ENCODE measurements at places on chromosomes 7 and 10.

GRCh38 chr7:92747041-92747835 lies 89.1 kb downstream of the CDK6 start:
- no peak for DNase-seq

DNA sequence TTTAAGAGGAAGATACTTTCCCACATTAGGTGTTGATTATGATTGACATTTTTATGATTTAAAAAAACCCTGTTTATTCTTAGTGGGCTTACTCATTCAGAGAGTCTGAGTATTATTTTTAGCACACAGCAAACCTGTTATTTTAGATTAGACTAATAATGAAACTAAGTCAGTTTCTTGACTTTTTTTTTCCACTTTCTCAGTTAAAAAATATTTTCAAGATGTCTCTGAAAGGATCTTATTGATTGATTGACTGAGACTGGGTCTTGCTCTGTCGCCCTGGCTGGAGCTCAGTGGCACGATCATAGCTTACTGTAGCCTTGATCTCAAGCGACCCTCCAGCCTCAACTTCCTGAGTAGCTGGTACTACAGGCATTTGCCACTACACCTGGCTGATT lies 20.4 kb upstream of the INPP5F start:
- DNase-seq: no peak

- DNase-seq: peak; percentile 58
Measured at GRCh38 chr7:7565746-7566650, 686 bp upstream of the MIOS start.

- DNase-seq: no peak
Measured at GRCh38 chr7:21806388-21806787, 139.3 kb downstream of the CDCA7L start.

DNA sequence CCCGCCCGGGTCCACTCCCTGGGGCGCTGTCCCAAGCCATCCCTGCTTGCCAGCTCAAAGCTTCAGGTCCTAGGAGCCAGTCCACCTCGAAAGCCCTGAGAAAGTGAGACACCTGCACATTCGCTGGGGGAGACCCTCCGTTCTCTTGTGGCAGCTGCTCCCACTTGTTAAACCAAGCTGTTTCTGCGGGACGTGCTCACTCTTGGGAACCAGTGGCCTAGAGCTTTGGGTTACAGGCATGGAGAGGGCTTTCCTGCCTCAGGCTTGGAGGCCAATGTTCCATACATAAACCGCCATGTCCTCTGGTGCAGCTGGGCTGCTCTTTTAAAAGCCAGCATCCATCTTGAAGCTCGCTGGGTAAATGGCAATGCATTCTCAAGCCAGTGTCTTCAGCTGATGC lies 19.9 kb upstream of the TTYH3 start:
- no peak for DNase-seq

- DNase-seq: no peak
Measured at GRCh38 chr7:46059308-46060020, 138.4 kb upstream of the IGFBP3 start.

GRCh38 chr7:24757353-24758275 lies at the start of gene GSDME:
Gene GSDME (minus strand): TSS chr7:24757464. CDS start chr7:24749774, 7,690 bp downstream.
- DNase-seq: no peak

DNA sequence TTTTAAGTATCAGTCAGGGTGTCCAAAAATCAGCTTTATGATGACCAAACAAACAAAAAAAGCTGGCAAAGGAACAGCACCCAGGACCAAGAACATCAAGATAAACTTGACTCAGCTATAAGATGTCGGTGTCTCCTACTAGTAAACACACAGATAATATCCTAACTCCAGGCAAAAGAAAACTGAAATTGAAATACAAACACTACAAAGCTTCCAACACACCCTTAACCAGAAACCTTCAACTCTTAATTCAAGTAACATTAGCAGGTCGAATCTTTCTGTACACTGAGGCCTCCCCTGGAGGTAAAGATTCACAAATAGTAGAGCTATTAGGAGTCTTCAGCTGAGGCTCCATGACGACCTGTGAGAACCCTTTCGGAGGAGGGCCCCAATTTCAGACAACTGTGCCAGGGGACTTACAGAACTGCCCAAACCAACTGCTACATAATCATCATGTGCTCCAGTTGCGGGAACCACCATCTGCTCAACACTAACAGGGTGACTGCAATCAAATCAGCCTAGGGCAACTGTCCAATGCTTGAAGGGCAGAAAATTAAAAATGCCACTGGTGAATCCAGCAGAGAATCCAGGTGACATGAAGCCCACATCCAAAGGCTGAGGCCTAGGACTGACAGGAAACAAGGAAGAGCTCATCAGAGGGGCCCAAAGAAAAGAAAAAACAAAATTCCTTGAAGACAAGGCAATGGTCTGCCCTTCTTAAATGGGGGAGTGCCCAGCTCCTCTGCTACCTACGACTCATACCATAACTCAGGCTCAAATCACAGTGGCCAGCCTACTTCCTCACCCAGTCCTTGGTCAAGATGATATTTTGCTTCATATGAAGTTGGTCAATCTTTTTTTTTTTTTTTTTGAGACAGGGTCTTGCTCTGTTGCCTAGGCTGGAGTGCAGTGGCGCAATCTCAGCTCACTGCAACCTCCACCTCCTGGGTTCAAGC lies 20.0 kb downstream of the XPNPEP1 start:
- DNase-seq: no peak

GRCh38 chr7:5216931-5217330 lies 26.9 kb downstream of the WIPI2 start:
- DNase-seq: no peak

DNA sequence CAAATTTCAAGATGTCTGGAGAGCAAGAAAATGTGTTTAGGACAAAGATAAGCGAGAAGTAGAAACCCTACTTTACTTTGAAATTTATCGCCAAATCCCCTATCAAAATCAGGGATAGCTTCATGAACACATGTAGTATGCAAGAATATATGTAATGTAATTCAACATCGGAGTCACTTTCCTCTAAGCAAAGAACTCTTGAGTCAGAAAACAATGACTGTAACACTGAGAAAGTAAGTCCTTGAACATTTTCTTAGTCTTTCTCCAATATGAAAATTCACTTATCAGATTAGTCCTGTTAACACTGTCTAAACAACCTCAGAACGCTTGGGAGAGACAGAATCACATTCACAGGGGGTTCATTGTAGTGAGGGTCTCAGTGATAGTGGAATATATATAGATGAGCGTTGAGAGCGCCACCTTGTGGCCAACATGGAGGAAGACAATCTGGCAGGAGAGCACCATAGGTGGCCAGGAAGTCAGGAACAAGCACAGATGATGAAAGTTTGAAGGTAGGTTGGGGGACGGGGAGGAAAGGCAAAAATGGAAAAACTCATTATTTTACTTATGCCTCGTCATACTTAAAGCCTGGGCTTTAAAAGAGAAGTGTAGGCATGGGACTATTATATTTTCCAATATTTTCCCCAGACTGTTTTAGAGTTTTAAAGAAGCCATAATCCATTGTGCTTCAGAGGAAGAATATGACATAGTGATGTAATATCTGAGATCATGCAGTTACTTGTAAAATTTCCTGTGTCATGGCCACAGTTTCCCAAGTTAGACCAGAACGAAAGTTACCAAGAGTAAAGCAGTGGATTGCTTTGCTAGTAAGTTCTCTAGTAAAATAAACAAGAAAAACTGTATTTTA lies 115.5 kb upstream of the GNAI1 start:
- peak; percentile 66 for DNase-seq

DNA sequence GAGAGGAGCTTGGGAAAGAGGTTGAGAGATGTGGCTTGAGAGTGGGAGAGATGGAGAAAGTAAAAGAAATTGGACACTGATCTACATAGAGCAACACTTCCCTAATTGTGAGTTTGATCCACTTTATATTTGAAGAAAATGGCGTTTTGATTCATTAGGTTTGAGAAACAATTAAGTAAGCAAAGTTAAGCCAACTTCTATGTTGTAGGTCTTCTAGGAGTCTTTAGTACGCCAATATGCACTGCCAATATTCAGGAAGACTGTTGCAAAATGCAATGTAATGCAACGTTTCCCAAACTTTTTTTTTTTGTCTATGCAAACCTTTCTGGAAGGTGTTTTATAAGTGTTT lies 7.0 kb upstream of the PRTFDC1 start:
- no peak for DNase-seq

DNA sequence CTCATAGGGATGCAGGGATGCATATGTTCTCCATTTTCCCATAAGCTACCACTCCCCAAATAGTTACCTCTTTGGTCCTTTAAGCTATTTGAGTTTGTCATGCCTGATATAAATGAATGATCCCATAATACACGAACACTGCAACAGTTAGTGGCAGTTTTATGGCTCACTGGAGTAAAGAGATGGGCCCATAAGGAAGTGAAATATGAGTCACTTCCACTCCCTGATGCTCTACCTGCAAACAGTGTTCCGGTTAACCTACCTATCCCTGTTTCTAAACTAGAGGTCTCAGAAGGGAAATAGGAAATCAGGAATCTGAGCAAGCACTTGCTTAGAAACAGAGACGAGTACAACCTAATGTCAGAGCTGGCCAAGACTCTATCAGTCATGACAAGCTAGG lies 71.7 kb downstream of the CALD1 start:
- no peak for DNase-seq

DNA sequence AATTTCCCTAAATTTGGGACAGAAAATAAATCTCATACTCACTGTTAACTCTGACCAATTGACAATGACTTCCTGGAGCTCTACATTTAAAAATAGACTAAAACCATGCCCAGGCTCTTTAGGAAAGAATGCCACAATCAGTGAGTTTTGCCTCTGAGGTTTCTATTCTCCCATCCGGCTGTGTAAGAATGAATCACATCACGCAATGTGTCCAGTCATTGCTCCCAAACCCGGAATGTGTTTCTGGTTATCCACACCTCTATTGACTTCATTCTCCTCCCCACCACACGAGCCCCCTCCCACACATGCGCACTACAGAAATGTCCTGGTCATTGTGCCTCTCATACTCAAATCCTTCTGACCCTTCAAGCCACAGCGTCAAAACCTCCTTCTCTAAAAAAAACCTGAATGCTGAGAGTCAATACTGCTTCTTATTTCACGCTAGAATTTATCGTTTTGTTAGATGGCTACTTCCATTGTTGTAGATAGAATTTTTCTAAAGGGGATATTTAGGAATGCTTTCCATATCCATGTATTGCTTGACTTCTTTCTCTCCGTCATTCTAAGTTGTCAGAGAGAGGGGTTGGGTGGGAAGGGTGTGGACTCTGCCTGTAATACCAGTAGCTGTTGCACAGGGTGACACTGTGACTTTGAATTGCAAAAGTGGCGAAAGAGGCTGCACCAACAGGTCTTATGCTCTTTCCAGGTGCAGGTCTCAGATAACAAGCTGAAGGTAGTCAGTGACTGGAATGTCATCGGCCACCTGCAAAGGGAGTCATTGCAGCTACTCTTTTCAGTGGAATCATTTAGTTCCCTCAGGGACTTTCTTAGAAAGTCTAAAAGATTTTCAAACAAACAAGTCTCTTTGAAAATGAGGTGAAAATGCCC lies 356.6 kb downstream of the PAXIP1 start:
- no peak for DNase-seq
